ENCODE measurements at places on chromosomes 4 and X.

DNA sequence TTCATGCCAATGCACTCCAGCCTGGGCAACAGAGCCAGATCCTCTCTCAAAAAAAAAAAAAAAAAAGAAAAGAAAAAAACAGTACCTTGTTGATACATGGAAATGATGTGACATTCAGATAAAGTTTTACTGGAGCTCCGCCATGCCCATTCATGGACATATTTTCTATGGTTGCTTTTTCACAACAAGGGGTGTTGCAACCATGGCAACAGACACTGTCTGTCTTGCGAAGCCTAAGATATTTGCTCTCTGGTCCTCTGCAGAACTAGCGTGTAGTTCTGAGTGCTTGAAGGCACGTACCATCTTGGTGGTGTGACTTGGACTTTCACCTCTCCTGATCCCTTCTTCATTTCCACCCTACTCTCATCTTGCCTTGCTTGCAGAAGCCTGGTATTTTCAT lies 53.2 kb downstream of the TBL1X start:
- DNase-seq = no peak

DNA sequence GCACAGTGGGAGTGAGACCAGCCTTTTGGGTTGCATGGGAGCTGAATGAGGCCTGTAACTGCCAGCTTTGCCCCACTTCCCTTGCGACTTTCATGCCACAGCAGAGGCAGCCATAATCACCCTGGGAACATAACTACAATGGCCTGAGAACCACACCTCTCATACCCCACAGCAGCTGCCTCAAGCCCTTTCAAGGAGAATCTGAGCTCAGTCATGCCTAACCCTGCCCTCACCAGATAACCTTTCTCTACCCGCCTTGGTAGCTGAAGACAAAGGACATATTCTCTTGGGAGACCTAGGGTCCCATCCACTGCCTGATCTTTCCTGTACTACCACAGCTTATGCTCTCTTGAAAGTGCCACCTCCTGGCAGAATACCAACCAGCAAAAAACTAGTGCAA lies 599.9 kb upstream of the IGFBP7 start:
- DNase-seq = no peak

DNA sequence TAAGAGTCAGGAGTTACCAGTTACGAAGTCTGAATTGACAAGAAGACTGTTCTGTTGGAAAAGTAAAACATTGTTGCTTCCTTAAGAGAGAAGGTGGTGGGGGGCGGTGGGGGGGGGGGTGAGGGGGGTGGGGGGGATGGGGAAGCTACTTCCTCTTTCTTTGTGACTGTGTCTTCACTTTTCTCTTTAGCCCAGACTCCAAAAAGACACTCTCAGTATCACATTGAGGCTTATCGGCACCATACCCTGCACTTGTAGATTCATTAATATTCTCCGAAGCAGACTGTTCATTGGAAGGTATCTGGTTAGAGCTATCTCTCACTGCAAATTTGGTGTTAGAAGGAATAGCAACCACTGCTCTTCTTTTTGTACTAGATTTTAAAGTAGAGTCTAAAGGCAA lies 94.5 kb upstream of the IL13RA1 start:
- DNase-seq = no peak

DNA sequence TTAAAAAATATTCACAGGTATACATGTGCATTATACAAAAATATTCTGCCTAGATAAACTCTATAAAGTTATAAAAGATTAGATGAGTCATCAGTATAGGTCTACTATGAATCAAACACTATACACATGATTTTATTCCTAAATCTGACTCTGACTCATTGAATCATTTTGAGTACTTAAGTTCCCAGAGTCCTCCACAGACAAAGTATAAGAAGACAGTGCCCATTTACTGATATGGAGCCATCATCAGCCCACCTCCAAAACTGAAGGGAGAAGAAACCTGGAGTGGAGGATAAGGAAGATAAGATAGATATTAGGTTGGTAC lies 28.7 kb upstream of the ANTXR2 start:
- no peak for DNase-seq

DNA sequence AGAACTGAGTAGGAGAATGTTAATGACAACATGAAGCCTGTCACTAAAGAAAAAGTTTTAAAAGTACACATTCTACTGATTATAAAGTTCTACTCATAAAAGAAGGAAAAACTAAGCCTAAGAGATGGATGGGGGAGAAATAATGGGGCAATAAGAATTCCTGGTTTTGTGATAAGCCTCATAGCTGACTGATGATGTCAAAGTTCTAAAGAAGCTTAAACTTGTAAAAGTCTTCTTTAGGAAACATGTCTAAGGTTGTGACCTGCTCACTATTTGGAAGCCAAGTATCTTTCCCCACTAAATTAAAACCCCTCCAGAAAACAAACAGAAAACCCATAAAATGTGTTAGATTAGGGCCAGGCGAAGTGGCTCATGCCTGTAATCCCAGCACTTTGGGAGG lies 232.9 kb upstream of the GIMD1 start:
- no peak for DNase-seq

GRCh38 chr4:22986262-22986661 lies 293.5 kb downstream of the GBA3 start:
- DNase-seq = no peak

GRCh38 chr4:82666970-82667665 lies 105.3 kb upstream of the TMEM150C start:
- no peak for DNase-seq
